ENCODE measurements at places on chromosomes 6 and 20.

- DNase-seq: no peak
These were observed 422.5 kb upstream of the OPRM1 start for GRCh38 chr6:153616506-153616905.

DNA sequence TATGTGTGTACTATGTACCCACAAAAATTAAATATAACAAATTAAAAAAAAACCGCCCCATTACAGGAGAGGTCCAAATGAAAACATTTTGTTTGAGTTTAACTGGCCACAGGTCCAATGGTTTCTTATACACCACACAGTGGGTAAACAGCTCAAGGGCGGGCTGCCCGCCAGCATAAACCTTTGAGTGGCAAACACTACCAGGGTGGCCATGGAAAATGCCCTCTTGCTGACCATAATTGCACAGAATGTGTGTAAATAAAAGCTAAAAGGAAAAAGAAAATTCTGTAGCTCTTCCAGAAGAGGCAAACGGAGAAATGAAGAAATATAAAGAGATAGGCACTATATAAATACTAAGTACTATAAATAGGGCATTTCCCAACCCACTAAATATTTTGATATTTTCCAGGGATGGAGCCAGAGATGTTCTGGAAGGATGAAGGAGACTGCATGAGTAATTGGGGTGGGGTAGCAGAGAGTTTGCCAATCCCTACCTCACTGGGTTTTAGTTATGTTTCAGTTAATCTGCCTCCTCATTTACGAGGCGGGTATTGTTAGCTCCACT is 1.1 kb upstream of the CDC5L start:
- no peak for DNase-seq

DNA sequence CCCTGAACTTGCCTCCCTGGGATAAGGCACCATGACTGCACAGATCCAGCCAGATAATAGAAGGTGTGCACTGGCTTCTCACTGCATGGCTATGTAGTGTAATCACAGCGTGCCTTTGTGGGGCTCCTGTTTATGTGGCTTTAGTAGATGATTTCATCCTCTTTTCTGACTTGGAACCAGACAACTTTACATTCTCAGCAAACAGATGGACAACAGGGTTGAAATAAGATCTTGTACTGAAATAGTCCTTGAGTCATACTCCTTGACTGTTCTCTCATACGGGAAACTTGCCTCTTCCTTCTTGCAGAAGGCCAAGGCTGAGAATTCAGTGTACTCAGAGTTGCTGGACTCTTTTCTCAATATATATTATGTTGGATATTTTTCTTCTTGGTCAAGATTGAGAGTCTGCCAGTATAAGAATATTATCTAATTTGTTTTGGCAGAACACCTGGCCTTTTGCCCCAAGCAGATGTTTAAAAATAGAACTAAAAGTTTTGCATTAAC is 25.0 kb upstream of the RNF144B start:
- no peak for DNase-seq

GRCh38 chr20:64037498-64038213 is 1.7 kb downstream of the C20orf204 start:
- no peak for DNase-seq

DNA sequence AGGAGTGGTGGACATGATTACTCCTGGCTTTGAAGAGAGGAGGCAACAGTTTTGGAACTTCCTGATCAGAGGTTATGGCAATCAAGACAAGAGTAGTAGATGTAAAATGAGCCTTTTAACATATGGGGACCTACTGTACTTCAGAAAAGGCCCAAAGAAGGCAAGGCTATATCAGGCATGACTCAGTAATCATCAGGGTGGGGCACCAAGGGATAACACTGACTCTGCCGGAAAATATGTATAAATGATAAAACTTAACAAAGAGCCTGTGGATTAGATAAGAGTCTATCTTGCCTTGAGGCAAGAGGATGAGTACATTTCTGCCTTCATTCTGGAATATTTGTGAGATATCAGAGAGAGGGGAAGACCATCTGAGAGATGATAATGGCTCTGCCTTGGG is 1389.9 kb upstream of the MAP3K7 start:
- DNase-seq: no peak

- no peak for DNase-seq
These were observed 195.1 kb downstream of the PRKN start for GRCh38 chr6:162532283-162533008.

DNA sequence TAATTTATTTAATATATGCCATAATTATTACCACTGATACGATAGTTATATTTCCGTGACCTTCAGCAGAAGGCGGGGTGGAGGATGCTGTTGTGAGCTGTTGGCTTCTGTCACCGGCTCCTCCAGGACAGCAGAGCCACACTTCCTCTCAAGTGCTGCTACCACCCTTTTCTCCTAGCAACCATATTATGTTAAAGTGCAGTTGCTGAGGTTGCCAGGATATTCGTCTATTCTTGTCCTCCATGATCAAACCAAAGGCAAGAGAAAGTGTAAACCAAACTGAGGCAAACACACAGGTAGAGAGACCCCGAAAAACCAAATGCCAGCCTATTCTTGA is 27.8 kb downstream of the RGS17 start:
- no peak for DNase-seq

GRCh38 chr6:16154904-16155303 is 26.0 kb downstream of the MYLIP start:
- DNase-seq: no peak

DNA sequence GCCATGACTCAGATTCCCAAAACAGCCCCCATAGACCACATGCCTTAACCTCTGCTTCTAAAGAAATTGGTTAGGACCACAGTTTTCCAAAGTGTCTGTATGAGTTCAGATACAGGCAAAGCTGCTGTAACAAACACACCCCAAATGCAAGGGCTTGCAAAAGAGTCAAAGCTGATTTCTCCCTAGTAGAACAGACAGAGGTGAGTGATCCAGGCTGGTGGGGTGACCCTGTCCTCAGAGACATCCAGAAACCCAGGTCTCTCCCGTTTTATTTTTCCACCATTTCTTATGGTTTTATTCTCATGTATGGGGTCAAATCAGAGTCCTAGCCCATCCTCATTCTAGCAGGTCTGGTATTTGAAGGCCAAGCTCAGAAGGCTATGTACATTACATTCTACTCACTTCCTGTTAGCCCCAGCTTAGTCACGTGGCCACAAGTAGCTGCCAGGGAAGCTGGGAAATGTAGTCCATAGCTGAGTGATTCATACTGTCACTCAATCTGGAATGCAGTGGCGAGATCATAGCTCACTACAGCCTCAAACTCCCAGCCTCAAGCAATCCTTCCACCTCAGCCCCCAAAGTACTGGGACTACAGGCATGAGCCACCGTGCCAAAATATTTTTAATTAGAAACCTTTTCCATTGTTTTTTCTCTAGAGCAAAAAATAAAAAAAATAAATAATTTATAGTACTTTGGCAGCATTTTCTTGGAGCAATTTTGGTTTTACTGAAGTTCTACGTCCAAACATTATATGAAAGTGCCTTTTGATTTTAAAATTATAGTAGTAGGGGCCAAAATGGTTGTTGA is 175.2 kb downstream of the ZMYND8 start:
- DNase-seq: no peak

DNA sequence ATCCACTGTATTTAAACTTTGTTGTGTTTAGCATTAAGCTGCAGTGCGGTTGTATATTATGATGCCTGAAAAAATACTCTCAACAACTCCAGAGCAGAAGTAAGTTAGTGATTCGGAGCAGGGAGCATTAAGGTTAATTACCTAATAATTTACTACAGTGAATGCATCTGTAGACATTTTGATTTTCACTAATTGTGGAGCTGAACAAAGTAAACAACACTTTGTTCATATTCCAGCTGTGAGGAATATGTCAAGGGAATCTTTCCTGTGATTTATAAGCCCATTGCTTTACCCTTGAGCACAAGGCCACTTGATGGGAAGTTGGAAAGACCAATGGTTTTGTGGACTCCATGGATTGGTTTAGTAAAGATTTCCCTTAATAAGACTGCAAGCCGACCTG is 77.1 kb downstream of the CBLN4 start:
- no peak for DNase-seq

- DNase-seq: no peak
These were observed 133.3 kb upstream of the SPTLC3 start for GRCh38 chr20:12875510-12875909.

GRCh38 chr20:3813848-3814581 is 6.3 kb upstream of the AP5S1 start:
- DNase-seq: no peak

DNA sequence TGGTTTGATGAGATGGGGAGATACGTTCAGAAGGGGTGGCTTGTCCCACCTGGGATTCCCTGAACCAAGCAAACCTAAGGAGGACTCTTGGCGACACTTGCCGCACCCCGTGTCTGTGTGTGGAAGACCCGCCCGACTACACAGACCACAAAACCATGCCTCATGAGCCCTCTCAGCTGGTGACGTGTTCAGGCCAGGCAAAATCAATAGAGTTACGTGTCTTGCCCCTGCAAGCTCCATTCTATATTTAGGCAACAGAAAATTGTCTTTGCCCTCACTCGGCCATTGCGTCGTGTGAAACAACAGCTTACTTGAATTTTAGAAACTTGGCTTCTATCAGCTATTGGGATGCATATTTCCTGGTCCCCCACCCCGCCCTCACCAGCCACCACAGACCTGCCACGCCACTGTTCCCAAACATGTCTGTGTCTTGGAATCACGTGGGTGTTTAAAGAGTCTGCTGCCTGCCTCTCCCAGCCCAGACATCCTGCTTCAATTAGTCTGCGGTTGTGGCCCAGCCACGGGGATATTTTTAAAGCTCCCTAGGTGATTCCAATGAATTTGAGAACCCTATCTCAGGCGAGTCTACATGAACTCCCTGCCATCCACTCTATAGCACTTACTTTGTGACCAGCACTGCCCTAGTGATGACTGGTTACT is 279.2 kb upstream of the EXOC2 start:
- no peak for DNase-seq

GRCh38 chr6:133632206-133632605 is 256.7 kb upstream of the TCF21 start:
- DNase-seq: no peak

- no peak for DNase-seq
These were observed 107.4 kb downstream of the SAMD5 start for GRCh38 chr6:147615659-147616456.

DNA sequence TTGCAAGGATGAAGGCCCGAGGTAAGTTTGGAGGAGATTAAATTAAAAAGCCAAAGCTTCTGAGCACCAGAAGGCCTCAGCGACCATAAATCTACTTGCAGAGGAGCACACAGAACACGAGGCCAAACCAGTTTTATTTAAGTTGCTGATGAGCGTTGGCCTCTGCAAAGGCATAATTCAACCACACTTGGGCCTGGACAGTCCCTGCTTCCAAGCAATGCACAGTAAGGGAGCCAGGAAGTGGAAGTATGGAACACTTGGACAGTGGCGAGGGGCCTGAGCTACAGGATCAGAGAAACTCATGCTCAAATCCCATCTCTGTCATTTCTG is 92.8 kb downstream of the PTPRT start:
- no peak for DNase-seq

- no peak for DNase-seq
These were observed 98.4 kb downstream of the PAK5 start for GRCh38 chr20:9740486-9740885.

DNA sequence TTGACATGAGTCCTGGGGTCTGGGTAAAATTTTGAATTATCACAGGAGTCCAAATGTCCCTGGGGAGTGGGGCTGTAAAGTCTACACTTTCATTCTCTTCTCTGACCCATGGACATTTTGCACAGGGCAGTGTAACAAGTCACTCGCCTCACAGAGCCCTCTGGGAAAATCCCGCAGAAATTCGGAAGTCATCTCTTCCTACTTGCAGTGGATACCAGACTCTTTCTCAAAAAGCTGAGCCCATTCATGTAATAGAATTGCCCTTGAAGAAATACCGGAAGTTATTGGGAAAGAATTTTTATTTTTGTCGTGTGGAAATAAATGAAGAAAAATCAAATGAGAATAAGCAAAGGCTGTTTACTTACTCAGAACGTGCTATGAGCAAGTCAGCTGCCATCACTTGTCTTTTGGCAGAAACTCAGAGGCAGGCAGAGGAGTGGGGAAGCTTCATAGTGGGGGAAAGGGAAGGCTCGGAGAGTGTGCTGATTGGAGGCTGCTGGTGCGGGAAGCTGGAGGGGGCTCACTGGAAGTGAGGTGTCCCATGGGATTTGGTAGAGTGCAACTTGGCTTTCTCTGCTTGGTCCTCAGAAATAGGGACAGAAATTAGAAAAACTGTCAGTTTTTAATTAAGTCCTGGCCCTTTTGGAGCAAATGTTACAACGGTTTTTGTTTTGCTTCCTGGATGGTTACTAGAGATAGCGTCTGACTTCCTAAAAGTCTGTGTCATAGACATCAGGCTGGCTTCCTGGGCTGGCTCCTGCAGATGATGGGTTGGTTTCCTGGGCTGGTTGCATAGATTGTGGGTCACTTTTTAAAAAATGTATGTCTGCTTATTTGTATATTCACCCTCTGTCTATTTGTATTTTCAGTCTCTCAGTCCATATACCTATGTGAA is 79.8 kb upstream of the EEF1E1 start:
- no peak for DNase-seq

DNA sequence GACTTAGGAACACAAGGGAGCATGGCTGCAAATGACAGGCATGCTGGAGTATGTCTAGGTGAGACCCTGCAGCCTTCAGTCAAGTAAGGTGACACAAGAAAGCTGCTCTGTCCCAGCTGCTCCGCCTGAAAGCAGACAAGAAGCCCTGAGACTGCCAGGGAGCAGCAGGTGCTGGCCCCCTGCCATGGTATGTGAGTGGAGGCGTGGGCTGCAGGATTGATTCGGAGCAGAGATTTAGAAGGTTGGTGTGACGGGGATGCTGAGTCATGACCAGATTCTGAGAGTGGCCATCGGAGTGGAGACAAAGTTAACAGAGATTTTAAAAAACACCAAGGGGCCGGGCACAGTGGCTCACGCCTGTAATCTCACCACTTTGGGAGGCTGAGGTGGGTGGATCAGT is 17.8 kb downstream of the LRP11 start:
- DNase-seq: no peak

GRCh38 chr6:154071236-154071635 is 32.2 kb downstream of the OPRM1 start:
- DNase-seq: no peak

DNA sequence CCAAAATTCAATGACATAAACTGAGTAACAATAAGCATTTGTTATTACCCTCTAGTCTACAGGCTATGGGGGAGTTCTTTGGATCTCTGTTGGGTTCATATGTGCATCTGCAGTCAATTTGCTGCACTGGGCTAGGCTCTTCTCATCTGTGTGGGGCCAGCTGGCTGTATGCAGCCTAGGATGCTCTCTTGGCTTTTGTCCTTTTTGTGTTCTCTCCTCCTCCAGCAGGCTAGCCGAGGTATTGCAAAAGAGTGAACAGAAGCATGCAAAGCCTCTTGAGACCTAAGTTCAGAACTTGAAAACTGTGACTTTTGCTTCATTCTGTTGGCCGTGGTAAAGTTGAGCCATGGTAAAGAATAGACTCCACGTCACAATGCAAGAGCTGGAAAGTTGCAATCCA is 62.8 kb upstream of the FOXO3 start:
- DNase-seq: no peak
